ENCODE measurements at places on chromosomes 3 and 15.

- no peak for DNase-seq
Observed at GRCh38 chr15:87477737-87478686, 778.5 kb downstream of the NTRK3 start.

- DNase-seq, result no peak
Observed at GRCh38 chr3:75380276-75380771, 283.8 kb upstream of the FRG2C start.

GRCh38 chr3:143648708-143649107 is 199.6 kb downstream of the SLC9A9 start:
- no peak for DNase-seq

DNA sequence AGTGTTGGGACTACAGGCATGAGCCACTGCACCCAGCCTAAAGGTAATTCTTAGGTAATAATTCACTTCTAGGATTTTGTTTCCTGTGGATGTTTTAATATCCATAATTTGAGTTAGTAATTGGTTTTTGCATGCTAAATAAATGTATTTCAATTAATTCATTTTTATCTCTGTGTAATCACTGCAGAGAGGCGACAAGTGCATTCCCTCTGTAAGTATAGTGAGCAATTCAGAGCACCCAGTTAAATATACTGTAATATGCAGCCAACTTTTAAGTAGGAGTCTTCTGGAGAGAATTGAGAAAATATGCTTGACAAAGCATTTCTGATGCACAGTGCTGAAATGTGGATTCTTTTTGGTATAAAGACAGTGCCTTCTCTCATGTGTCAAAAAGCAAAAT is 5.7 kb downstream of the TBC1D23 start:
- DNase-seq, result no peak

DNA sequence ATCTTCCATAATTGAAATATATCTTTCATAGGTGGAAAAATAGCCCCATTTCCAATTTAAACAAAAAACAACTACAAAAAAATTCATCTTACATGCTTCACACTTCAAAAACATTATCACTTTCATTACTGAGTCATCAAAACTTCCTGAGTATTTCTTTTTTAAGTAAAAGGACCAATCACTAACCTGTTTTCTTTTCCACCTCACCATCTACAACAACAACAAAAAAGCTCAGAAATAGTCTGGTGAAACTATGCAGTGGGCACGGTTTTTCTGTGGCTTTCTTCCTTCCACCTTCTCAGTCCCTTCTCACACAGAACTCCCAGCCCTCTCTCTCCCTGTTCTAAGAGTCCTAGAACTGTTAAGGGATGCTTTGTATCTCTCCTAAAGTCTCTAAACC is 20.3 kb upstream of the TNIK start:
- DNase-seq, result no peak

- no peak for DNase-seq
Observed at GRCh38 chr3:45529697-45530096, 64.9 kb upstream of the LIMD1 start.

DNA sequence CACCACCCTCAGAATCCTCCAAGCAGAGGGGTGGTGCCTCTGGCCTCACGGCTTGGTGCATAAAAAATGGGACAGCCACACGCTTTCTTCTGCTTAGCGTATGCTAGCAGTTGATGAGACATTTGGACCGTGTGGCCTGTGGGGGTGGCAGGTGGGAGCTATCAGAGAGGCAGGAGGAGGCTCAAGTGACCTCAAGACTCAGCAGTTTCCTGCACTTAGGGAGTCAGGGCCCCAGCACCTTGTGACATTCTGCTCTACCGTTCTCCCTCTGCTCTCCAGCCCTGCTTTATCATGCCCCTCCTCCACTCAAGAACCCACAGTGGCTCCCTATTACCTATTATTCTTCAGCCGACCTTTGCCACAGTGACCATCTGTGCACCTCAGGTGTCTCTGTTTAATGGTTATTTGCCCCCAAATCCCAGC is 41.0 kb upstream of the CGNL1 start:
- DNase-seq, result no peak

- DNase-seq, result no peak
Observed at GRCh38 chr15:29765234-29765841, 56.9 kb downstream of the TJP1 start.

- no peak for DNase-seq
Observed at GRCh38 chr3:52394751-52395502, 50.0 kb downstream of the SEMA3G start.

GRCh38 chr3:185225523-185225922 is 28.3 kb downstream of the EHHADH start:
- no peak for DNase-seq

DNA sequence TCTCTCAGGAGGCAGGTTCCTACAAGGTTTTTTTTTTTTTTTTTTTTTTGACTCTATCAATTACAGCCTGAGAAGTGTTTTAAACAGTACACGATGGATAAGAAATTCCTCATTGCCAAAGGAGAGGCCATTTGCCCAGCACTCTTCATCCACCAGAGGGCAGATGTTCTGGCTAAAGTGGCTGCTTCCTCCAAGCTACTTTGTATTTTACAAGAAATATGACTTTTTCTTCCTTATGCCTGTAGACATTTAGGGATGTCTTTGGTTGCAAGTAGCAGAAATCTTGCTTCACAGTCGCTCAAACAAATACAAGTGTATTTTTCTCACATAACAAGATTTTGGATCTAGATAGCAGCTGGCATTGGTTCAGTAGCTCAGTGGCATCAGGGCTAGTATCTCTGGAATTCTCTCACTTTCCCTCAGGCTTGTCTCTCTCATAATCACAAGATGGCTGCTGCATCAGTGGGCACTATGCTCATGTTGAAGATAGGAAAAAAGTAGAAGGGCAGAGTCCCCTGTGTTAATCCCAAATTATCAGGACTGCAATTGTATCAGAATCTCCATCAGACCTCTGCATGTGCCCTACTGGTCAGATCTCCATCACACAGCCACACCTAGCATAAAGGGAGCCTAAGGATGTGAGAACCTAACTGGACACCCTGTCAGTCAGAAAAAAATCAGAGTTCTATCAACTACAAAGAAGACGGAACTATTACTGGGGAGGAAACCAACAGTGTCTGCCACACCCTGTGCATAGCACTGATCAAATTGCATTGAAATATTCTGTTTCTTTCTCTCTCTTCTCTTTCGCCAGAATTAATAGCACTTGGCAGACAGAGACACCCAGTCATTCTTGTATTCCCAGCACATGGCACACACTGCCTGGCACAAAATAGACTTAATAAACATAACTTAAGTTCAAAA is 138.9 kb upstream of the COL8A1 start:
- no peak for DNase-seq

GRCh38 chr3:187183210-187183862 is 13.9 kb upstream of the RTP1 start:
- DNase-seq, result no peak

- DNase-seq, result no peak
Observed at GRCh38 chr15:73872346-73872745, 1.0 kb upstream of the TBC1D21 start.

DNA sequence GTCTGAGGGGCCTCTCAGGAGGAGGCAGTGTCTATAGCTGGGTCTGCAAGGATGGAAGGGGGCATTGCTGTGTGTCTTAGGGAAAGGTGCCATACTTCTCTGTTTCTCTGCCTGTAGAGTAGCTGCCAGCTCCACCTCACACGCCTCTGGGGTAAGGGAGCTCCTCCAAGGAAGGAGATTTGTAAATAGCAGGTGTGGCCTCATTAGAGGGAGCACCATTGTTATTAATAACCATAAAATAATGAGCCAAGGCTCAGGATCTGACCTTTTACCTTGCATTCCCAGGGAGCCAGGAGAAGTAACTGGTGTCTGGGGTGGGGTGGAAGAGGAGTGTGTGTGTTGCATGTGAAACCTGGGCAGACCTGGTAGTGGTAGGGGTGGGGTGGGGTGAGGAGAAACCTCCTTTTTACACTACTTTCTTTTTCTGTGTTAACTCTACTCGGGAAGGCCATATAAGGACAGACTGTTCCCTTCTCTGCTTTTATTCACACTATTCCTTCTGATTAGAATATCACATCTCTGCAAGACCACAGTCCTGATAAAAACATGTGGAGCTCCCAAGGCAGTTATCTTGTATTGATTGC is 2.2 kb upstream of the C15orf39 start:
- DNase-seq, result no peak

DNA sequence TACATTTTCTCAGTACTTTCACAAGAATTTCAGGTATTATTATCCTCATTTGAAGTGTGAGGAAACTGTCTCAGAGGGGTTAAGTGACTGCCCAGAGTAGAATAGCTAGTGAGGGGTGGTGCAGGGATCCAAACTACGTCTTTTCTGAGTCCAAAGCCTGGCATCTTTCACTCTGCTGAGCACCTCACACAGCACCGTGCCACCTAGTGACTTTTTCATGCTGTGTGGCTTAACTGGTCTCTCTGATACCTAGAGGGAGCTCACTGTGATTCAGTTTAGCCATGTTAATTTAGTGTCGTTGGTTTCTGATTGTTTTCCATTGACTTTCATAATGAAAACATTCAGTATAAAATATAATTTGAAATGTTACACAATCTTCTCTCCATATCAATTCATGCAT is 91.4 kb upstream of the NLGN1 start:
- no peak for DNase-seq

DNA sequence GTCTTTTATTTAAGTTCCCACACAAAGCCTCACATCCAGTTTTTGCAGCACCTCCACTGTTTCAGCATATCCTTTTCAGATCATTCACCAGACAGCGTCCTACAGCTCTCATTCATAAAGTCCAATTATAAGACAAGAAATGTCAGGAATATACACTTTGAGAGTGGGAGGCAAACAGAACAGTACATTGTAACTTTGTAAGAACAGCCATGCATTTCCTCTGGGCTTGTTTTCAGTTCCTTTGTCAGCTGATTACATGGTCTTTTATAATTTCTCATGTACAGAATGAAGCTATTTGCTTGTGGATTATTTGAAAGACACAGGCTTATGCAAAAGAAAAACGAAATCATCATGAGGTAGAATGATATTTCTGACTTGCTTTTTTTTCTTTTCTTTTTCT is 85.7 kb downstream of the SOX2 start:
- DNase-seq, result no peak

DNA sequence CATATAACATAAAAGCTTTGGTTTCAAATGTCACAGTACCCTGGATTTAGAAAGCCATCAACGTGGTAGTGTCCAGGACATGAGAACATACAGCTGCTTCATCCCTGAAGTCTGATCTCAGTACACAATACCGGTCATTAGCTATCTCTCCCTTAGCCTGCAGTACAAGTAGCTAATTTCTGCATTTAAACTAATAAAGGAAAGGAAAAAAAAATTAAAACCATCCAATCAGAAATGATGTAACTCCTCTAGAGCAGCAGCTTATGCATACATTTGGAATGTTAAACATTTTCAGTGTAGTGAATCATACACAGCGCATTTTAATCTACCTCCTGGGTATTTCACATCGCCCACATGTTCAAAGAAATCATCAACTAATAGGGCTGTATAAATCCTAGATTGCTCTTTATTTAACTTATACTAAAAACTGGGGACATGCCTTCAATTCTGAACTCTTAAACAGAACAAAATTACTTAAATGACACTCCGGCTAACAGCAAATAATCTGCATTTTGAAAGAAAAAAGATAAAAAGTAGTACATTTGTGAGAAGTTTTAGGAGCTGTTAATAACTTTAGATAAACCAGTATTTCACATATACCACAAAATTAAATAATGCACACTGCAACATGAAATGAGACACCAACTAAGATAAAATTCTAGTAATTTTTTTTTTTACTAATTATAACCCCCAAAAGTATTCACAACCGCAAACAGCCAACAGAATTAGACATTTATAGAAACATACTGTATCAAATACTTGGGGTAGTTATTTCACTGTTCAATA is 3.7 kb downstream of the IGF2BP2 start:
- DNase-seq, result no peak

DNA sequence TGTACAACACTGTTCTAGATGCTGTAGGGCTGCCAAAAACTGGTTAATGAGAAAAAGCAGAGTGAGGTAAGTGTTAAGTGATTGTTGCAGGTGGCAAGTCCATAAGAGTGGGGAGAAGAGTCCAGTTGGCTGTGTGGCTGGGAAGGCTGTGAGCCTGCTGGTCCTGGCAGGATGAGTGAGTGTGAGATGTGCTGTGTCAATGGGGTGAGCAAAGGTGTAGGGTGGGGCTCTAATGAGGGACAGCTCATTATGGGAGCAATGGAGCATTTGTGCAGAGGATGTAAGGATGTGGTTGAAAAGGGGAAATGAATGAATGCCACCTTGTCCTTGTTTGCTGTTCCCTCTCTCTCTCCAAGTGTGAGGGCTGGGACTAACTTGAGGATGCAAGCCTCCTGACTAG is 145.3 kb upstream of the ROPN1 start:
- DNase-seq, result no peak

- DNase-seq, result no peak
Observed at GRCh38 chr3:49199239-49199899, 28.0 kb downstream of the KLHDC8B start.

- DNase-seq, result no peak
Observed at GRCh38 chr3:185330238-185330637, 32.7 kb upstream of the MAP3K13 start.

GRCh38 chr3:46409739-46410489 is 2.9 kb downstream of the CCRL2 start:
- no peak for DNase-seq

- no peak for DNase-seq
Observed at GRCh38 chr3:53382106-53382505, 34.8 kb upstream of the DCP1A start.

DNA sequence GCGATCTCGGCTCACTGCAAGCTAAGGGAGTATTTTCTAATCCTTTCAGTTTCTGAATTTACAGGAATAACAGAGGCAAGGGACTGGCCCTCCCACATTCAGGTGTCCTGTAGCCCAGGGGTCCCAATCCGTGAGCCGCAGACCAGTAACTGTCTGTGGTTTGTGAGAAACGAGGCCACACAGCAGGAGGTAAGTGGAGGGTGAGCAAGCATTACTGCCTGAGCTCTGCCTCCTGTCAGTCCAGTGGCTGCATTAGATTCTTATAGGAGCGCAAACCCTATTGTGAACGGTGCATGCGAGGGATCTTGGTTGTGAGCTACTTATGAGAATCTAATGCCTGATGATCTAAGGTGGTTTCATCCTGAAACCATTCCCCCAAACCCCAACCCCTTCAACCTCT is 5.0 kb upstream of the IL17RC start:
- no peak for DNase-seq

GRCh38 chr3:182570946-182571594 is 222.2 kb upstream of the ATP11B start:
- DNase-seq, result no peak

DNA sequence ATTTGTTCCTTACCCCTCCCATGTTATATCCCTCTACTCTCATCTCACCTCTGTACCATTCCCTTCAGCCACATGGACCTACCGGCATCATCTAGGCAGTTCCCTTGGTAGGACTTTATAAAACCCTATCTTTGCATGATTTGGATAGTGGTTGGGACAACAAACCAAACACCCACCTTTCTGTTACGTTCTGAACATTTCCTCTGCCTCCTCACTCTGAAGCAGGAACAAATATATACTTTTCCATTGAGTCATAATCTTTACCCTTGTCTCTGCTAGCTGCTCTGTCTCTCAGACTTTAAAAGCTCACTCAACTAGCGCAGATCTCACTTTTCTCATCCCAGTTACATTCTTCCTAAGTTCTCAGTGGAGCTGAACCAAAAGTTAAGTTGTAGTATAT is 17.8 kb downstream of the UBXN7 start:
- no peak for DNase-seq

- DNase-seq, result no peak
Observed at GRCh38 chr3:77063423-77063822, 23.5 kb downstream of the ROBO2 start.

- DNase-seq, result no peak
Observed at GRCh38 chr15:80560601-80561400, 134.3 kb upstream of the ABHD17C start.

GRCh38 chr15:82168296-82168695 is 94.2 kb downstream of the EFL1 start:
- DNase-seq, result no peak

Data from effector CD4-positive, alpha-beta T cell (primary cell).